Fibroblast of villous mesenchyme (primary cell): ENCODE measurements at places on chromosomes 7 and 10. TPM values are rescaled to one million over a fixed set of nuclear protein-coding genes. Genes with fewer than 3 reads are reported as not detected.
A peak's percentile ranks its signal among the peaks of the same experiment; 100 is the strongest.

VIPR2 gene
- not detected in 2 replicates for total RNA-seq

FAM13C gene
- total RNA-seq, result 0.43 and 2.3 TPM in 2 replicates

GRCh38 chr10:89887406-89887805 is 186.0 kb downstream of the KIF20B start:
- DNase-seq, result no peak

DNA sequence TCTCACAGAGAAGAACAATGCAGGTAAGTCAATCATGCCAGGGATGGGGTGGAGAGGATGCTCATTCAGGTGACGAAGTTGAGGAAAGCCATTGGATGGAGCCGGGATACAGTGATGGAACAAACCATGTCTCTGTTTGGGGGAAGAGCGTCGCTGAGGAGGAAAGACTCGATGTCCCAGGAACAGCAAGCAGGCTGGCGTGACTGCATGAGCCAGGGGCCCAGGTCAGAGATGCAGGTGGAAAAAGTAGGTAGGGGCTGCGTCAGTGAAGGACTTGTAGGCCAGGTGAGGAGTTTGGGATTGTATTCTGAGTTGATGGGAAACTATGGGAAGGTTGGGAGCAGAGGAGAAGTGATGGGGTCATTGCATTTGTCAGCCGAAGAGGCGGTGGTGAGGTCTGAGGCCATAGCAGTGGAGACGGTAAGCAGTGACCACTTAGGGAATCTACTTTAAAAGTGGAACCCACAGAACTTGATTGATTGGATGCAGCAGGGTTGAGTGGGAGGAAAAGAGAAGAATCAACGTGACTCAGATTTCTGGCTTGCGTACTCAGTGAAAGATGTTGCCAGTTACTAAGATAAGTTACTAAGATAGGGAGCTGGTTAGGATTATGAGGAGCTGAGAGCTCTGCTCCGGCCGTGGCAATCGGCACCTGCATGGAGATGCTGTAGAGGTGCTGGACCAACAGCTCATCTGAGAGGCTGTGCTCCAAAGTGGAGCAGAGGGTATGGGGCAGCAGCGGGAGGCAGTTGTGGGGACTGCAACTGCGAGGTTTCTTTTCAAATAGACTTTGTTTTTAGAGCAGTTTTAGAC is 12.5 kb upstream of the IL2RA start:
- DNase-seq, result peak; percentile 67

GRCh38 chr7:4129481-4130122 is 552.5 kb upstream of the FOXK1 start:
- no peak for DNase-seq

HTR5A gene
- not detected in 2 replicates for total RNA-seq

DNA sequence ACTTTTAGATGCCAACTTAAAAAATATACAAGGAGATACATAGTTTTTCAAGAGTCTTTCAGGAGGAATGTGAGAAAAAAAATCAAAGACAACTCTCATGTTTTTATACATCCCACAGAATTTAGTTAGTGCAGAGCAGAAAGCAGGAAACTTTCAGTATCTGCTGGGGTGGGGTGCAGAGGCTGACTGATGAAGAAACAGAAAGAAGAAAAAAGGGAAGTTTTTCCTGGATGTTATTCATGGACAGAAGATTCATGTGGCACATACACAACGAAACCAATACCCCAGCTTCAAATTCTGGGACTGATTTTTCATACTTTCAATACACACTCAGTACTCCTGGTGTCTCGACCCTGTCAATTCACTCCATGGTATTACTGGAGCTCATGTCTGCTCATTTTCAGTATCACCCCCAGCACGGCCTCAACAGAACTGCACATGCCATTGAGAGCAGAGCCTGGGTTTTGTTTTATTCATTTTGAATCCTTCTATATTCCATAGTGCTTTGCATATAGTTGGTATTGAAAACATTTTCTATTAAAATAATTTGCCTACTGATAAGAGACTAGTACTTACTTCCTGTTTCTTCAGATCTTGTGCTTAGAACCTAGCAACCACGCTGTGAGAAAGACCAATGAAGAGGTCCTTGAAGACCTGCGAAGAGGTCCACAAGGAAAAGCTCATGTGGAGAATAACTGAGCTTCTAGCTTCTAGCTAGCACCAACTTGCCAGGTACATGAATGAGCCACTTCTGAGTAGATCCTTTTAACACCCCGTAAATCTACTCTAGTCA is 49.0 kb downstream of the NDUFB2 start:
- no peak for DNase-seq

DNA sequence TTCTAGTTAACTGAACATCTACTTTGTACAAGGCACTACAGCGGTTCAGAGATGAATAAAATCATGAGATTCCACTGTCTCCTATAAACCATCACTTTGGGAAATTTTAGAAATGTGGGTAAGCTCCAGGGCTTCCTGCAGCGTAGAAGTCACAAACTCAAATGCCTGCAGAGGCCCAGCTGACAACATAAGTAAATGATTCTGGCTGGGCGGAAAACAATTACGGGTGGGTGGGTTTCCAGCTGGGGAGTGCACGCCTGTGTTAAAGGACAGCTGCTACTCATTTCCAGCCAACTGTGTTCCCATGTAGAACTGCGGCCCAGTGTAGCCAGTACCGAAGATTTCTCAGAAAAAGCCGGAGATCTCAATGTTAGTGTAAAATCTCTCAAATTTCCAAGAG is 69.5 kb upstream of the ATRNL1 start:
- no peak for DNase-seq

GRCh38 chr7:22200238-22200637 is 156.7 kb downstream of the RAPGEF5 start:
- DNase-seq, result no peak

LBX1 gene
- not detected in 2 replicates for total RNA-seq

- DNase-seq, result no peak
Measured at GRCh38 chr10:32211046-32211363, 136.0 kb downstream of the EPC1 start.

DNA sequence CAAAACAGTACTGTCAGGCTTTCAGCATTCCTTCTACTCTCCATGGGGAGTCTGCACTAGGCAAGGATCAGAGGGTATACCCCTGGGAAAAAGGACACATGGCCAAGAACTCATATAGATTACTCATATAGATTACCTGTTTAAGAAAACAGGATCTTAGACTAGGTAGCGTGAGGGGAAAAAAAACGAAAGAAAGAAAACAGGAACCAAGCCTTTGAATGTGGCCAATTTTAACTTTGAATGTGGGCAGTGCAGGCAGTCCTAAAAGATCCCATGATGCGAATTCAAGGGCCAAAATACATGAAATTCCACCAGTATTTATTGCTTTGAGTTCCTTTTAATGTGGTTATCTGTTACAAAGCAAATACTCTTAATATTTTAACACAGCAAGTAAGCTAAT is 108.6 kb upstream of the TAC1 start:
- DNase-seq, result no peak

FGFBP3 gene
- total RNA-seq, result 0.86 and 0.97 TPM in 2 replicates

DNA sequence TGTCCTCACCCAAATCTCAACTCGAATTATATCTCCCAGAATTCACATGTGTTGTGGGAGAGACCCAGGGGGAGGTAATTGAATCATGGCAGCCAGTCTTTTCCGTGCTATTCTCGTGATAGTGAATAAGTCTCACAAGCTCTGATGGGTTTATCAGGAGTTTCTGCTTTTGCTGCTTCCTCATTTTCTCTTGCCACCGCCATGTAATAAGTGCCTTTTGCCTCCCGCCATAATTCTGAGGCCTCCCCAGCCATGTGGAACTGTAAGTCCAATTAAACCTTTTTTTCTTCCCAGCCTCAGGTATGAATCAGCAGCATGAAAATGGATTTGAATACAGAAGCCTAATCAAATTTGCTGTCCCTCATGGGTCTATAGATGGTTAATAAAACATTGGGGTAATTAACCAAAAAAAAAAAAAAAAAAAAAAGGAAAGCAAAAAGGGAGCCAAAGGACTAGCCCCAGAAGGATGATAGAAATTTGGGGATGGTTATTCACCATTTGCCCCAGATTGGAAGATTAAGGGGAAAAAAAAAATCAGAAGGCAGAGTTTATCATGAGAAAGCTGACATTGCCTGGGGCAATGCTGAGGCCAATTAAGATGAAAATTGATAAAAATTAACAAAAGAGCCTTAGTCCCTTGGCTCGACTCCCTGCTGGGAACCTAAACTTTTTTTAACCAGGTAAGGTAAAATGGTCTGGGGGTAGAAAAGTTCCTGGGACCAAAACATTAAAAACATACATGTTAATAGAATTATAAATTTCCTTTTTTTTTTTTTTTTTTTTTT is 27.6 kb downstream of the AVL9 start:
- DNase-seq, result no peak

DNA sequence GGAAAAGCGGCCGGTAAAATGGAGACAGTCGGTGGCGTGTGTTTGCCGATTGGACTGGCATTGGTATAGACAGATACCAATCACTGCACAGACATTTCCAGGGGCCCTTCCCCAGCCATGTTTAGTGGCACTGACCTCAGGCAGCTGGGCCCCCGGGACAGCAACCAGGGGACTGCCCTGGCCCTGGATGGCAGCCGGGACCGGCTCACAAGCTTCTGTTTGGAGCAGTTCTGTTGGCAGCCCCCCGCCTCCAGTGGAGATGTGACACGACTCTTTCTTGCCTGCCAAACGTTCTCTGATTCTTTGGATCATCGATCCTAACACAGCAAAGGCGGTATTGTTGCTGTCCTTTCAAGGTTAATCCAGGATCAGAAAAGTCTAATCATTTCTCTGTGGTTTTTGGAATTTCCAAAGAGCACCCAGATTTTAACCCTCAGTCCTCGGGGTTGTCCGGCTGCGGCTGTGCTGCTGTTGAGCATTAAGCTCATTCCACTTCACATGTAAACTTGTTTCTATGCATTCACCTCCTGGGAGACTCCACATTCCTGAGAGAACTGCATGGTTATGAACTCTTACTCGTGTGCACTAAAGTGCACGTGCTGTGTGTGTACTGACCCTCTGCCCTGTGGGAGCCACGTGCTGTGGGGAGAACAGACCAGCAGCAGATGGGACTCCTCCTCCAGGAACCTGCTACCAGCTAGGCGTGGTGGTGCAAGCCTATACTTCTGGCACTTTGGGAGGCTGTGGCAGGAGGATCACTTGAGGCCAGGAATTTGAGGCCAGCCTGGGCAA is 46.0 kb downstream of the FOXK1 start:
- DNase-seq, result peak; percentile 14

- no peak for DNase-seq
Measured at GRCh38 chr10:89589101-89589720, 53.8 kb upstream of the SLC16A12 start.

DNA sequence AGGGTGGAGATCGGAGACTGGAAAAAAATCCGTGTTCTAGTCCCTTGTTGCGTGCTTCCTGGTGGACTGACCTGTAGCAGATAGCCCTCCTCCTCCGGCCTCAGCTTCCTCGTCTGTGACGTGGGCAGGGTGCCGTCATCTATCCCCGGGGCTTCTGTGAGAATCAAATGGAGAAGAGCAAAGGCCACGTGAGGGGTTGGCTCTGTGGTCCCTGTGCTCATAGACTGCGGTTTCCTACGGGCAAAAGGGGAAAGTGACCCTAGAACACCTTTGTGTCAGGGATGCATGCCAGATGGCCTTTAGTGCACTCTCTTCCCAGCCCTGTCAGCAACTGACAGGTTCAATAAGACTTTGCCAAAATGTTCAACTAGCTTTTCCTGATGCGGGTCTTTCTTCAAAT is 33.7 kb downstream of the GRK5 start:
- no peak for DNase-seq

DNA sequence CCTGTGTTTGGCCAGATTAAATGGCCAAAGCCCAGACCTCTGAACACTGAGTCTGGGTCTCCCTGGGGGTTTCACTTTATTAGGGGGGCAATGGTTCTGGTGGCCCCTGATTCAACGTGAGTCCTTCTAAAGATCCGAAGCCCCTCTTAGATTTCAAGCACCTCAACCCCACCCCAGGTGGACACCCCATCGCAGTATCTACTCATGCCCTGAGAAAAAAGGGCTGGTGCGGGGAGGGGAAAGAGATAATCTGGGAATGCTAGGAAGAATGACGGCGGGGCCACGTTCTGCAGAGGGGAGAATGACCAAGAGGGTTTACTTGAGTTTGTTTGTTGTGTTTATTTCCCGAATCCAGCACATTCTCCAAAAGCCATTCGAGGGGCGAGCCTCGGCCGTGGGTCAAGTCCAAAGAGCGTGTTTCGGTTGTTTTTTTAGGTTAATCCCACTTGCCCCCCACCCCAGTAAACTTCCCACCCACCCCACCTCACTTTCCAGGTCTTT is 832 bp downstream of the PDLIM1 start:
- no peak for DNase-seq

FAM180A gene
- total RNA-seq, result 2.9 and 3.0 TPM in 2 replicates

DNA sequence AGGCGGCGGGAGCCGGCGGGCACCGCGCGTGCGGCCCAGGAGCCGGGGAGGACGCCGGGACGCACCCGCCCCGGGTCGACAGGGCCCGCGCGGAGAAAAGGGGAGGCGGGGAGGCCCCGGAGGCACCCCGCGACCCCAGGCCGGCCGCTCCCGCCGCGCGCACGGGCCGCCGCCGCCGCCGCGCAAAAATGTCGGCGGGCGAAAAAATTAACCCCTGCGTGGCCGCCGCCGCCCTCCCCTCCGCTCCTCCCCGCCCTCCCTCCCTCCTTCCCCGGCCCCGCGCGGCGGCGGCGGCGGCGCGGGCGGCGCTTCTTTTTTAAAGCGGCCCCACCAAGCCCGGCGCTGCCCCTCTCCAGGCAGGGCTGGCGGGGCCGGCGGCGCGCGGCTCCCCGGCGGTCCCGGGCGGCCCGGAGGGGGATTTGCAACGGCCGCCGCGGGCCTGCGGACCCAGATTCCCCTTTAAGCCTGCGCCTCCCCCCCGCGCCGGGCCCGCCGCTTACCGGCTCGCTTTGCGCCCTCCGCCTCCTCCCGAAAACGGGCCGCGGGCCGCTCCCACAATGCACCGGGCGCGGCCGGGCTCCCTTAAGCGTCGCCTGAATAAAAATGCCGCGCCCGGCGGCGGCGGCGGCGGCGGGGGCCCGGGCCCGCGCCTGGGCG is 465 bp downstream of the SEPHS1 start:
- DNase-seq, result peak; percentile 81

DNA sequence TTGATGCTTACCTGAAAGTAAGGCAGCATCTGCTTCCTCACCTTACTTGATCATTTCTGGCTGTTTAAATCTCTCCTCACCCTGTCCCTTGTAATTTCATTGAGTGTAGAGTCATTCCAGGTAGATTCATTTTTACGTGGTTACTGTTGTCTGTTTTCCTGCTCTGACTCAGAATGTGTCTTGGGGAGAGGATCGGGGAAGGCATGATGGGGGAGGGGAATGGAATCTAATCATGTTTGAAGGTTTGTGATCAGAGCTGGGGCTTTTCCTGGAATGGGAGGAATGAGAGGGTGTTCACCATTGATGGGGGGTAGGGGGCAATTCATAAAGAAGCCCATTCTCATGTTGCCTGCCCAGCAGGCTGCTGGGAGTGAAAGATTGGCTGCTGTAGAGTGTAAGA is 18.7 kb downstream of the SEC24C start:
- no peak for DNase-seq

SHH gene
- total RNA-seq, result not detected in 2 replicates
